ENCODE measurements at places on chromosomes 7 and 10.

GRCh38 chr7:133784486-133785001 is 342.6 kb upstream of the LRGUK start:
- DNase-seq, result no peak

DNA sequence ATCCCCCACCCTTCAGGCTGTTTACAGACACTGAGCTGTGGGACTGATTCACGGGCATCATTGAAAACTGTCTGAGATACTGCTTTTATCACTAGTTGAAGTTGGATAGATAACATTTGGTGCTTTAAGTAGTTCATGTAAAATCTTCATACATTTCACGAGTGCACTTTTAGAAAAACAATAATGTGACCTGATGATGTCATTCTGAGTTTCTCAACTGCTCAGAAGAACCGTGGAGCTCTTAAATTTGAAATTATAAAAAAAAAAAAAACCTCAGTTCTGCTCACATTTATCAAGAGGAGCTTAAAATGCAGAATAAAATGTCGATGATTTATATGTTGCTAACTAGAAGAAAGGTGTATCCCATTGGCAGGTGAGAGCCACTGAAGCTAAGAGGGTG is 81.5 kb downstream of the GALNT11 start:
- no peak for DNase-seq

GRCh38 chr10:127813290-127813689 is 76.3 kb downstream of the FOXI2 start:
- DNase-seq, result no peak

DNA sequence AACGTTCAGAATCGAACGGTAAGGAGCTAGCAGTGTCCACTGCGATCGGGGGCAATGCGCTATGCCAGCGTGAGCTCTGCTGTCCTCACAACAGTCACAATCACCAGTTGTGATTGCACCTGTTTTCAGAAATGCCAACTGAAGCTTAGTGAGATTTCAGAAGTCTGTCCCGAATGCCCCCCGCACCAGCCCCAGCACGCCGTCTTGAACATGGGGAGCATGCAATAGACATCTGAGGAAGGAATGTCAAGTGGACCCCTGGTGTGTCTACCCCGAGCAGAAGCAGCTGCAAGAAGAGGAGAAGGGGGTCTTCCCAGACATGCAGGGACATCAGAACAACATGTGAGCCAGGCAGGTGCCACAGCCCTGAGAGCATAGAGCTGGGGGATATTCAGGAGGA is 125.7 kb upstream of the CHST15 start:
- DNase-seq, result no peak

DNA sequence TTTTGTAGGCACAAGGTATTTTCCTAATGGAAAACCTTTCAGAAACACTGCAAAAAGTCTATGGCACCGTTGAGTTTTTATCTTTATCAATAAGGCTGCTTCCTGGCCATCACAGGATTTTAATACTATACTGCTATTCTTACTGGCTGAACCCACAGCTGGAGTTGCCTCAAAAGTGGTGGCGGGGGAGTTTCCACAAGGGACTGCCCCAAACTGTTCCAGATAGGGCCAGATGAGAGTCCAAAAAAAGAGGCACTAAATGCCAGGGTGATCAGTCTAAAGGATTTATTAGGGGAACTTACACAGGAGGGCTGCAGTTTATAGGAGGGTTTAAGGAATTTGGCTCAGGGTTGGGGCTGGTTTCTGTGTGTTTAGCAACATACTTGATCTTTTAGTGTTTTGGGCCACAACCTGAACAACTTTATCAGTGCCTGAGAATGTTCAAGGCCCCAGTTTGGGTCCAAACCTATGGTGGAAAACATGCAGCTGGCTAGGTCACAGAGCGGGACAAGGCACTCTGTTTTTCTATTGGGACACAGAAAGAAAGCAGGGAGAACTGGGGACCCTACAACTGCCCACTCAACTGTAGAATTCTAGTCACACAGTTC is 41.4 kb downstream of the STAM start:
- no peak for DNase-seq

DNA sequence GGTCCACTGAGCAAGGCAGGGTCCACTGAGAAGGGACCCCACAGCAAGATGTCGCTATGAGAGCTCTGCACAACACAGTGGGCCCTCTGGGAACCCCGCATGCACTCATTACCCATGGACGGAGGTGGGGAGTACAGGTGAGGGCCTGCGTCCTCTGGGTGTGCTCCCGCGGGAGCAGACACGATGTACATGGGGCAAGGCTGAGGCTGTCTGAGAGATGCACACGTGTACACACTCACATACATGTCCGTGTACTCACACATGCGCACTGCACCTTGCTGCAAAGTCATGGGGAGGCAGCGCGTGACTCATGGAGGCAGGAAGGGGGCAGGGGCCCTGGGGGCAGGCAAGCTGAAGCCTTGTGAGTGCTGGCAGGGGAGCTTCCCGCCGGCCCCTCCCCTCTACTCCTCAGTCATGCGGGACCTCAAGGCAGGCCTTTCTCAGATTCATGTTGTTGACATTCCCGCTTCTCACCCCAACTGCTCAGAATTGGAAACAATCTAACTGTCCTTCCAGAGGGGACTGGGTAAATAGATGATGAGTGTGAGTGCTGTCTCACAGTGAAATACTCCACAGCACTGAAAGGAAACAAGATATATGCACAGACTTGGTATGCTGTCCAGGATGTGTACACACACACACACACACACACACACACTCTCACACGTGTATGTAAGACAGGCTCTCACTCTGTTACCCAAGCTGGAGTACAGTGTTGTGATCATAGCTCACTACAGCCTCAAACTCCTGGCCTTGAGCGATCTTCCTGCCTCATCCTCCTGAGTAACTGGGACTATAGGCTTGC is 40.0 kb downstream of the GOLGA7B start:
- no peak for DNase-seq

GRCh38 chr7:38186593-38187314 is 8.7 kb downstream of the STARD3NL start:
- no peak for DNase-seq

DNA sequence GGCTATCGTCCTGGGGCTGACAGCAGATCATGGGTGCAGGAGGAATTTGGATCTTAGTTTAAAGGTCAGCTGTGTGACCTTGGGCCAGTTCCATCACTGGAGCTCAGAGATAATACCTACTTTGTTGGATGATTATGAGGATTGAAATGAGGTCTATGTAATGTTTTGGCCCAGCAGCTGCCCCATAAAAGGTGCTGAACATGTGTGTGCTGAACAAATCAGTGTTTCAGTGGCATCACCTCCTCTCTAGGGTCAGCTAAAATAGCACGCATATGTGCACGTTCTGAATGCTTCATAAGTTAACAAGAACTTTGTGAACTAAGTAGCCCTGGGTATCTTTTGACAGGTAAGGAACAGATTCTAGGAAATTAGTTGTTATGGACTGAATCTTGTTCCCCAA is 84.8 kb upstream of the LRRC18 start:
- no peak for DNase-seq

- no peak for DNase-seq
Observed at GRCh38 chr10:14543904-14544210, 213.1 kb upstream of the FRMD4A start.

DNA sequence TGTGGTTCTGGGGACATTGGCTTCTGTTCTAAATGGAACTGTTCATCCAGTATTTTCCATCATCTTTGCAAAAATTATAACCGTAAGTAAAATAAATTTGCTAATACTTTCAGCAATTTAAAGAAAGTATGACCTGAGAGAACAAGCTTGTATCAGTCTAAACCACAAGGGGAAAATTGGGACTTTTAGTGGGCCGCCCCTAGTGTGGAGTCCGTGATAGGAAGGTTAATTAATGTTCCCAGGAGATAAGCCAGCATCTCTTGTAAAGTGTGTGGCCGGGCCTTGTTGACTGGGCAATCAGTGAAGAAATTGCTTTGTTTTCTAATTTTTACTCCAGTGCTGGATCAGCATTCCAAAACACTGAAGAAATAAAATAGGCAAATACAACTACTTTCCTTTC is 83.0 kb downstream of the ABCB5 start:
- no peak for DNase-seq

- no peak for DNase-seq
Observed at GRCh38 chr7:91514591-91514990, 250.4 kb downstream of the FZD1 start.

DNA sequence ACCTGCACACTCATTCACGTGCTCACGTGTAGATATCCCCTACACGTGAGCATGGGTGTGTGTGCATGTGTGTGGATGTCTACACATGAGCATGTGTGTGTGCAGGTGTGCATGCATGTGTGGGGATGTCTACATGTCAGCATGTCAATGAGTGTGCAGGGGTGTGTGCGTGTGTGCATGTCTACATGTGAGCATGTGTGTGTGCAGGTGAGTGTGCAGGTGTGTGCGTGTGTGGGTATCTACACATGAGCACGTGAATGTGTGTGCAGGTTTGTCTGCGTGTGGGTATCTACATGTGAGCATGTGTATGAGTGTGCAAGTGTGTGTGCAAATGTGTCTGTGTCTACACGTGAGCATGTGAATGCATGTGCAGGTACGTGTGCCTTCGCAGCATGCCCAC is 274.8 kb downstream of the PTPRN2 start:
- no peak for DNase-seq

- no peak for DNase-seq
Observed at GRCh38 chr10:132805599-132805998, 19.7 kb upstream of the NKX6-2 start.

GRCh38 chr7:74183653-74184450 is 9.7 kb downstream of the EIF4H start:
- DNase-seq, result no peak

DNA sequence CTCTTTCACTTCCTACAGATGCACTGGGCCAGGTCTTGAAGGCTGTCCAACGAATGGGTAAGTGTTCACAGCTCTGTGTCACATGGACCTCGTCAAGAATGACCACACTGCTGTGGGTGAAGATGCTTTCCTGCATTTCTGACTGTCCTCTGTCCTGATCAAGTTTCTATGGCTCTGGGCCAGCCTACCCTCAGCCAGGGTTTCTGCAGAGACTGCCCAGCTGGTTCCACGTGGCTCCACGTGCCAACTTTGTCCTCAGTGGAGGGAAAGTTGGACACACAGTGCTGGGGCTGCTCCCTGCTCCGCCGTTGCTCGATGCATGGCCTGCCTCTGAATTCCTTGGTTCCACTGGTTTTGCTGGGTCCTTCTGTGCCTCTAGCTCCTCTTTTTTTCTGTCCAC is 152.3 kb downstream of the EGFR start:
- no peak for DNase-seq

DNA sequence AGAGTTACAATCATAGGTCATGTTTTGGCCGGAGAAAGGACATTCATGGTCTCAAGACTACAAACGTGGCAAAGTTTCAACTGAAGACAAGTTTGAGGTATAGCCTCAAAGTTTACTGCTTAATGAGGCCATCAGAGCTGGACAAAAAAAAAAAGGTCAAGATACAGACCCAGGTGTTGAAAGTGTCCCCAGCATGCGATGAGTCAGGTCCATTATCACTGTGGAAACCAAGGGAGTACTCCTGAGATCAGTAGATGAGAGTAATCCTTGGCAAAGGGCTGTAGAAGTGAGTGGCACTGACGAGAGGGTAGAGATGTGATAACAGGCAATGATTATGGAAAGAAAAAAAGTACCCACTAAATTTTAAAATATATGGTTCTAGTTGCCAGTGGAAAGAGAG is 80.1 kb upstream of the LRRN3 start:
- DNase-seq, result no peak

- no peak for DNase-seq
Observed at GRCh38 chr7:1913466-1914282, 243.6 kb downstream of the ELFN1 start.

GRCh38 chr10:130198651-130199050 is 62.5 kb downstream of the GLRX3 start:
- DNase-seq, result no peak

DNA sequence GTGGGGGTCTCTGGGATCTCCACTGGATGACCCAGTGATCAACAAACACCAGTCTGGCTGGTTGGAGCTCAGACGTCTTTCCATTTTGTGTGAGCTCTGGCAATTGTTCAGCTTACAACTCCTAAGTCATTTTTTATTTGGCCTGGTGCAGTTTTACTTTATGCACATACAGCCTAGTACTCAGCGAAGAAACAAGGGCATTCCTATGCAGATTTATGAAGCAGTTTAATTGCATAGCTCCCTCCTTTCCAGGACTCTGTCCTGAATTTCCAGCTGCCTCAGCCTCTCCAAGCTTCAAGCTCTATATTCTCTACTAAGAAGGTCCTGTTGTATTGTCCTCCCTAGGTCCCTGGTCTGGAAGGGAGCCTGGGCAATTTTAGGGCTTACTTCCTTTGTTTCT is 145.6 kb upstream of the GALNT17 start:
- no peak for DNase-seq

- DNase-seq, result peak; percentile 7
Observed at GRCh38 chr7:12716134-12716681, 28.8 kb downstream of the ARL4A start.

GRCh38 chr7:129494041-129494440 is 8.3 kb upstream of the SMKR1 start:
- DNase-seq, result no peak

DNA sequence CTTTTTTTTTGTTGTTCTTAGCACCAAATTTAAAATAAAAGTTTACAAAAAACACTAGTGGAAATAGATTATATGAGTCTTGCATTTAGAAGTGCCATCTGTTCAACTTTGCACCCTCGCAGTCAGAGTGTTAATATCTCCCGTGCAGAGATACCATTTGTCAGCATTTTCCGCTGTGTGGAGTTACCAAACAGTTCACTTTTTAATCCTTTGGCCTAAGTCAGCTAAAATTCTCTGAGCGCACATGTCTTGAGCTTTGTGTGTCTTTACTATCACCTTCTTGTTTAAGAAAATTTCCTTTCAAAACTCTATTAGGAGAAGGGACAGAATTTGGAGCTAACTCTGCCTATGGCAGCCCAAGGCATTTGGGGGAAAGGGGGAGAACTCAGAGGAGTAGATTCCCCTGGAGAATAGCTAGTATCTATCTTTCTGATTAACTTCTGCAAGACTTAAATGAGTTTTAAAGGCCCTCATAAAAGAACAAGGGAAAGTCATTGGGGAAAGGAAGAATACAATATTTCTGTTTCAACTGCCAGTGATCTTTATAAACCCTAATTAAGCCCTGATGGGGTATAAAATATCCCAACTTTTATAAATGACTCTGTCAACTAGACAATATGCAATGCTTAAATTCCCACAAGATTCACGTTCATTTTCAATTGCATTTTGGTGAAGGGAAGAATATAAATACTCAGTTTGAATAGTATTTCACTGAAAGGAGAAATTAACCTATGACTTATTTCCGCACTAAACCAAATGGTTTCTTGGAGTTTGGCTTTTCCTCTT is 114.9 kb upstream of the RAB11FIP2 start:
- DNase-seq, result no peak

Measured in neural crest cell (in vitro differentiated cells).